ENCODE measurements at places on chromosomes 7 and 10.

DNA sequence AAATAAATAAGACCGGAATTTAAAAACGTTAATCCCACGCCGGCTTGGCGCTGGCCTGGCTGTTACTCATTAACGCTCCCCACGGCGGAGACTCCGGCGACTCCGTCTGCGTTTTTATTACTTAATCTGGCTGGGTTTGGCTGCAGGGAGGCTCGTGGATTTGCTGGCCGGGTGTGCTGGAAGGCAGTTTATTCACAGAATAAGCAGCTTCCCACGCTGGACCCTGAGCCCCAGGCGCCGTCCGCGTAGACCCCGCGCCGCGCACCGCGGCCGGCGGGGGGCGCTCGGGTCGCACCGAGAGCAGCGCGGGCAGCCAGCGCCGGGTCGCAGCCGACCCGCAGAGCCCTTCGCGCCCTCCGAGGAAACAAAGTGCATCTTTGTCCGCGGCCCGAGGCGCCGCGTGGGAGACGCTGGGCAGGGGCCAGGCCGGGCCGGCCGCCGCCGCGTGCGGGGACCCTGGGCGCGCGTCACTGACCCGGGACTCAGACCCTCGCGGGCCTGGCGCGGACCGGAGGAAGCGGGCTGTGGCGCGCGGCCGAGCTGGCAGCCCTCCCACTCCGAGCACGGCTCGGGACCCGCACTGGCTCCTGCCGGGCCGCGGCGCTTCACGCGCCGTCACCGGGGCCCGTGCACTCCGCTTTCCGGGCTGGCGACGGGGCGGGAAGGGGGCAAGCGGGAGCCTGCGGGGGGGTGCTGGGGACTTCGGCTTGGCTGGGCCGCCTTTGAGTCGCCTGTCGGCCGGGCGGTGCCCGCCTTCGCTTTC lies 587 bp upstream of the GRK5 start:
- DNase-seq = peak; percentile 68

DNA sequence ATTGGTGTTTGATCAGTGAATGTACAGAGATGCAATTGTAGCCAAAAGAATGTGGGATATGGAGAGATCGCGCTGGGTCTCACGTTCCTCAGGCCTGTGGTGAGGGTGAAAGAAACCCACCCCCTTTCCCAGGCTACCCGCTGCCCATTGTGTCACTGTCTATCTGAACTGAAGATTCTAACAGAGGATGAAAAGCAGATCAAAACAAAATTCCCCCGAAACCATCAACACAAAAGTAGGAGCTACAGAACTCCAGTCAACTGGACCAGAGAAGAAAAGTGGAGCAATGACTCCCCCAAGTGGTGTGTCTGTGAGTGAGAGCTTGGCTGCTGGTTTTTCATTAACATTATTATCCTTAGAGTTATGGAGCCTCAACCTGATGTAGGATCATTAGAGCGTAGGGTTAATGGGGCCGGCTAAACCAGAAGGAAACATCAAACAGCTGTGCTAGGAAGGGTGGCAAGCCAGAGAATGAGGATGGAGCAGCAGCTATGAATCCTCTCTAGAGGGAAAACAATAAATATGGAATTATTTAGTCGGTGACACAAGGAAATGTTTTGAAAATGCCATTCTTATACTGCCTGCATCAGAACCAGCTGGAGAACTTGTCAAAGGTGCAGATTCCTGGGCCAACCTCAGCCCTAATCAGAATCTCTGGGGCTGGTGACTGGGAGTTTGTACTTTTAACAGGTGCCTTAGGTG lies 38.3 kb downstream of the AKR1B1 start:
- peak; percentile 70 for DNase-seq

DNA sequence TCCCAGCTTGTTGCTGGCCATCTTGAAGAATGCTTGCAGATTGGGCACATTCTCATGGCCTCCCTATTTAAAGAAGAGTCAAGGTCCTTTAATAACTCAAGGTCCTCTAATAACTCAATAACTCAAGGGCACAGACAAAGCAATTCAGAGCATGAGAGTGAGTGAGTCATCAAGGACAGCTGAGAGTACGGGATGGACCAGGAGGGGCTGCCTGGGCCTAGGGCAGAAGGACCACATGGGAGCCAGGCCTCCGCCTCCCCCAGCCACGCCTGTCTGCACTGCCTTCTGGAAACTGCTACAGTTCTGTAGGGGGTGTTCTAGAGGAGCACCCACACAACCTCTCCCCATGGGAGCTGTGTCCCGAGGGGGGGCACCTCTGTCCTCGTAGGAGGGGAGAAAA lies 48.9 kb downstream of the ZNF503 start:
- DNase-seq = peak; percentile 5

GRCh38 chr7:47368190-47368812 lies 213.6 kb downstream of the TNS3 start:
- DNase-seq = no peak

Measured in AG10803 (cell line).